Activated CD4-positive, alpha-beta T cell treated with anti-CD3 and anti-CD28 coated beads for 4 hours (primary cell): ENCODE measurements at places on chromosomes 7 and 10.

- DNase-seq, result no peak
Observed at GRCh38 chr10:34885898-34886297, 70.8 kb upstream of the PARD3 start.

DNA sequence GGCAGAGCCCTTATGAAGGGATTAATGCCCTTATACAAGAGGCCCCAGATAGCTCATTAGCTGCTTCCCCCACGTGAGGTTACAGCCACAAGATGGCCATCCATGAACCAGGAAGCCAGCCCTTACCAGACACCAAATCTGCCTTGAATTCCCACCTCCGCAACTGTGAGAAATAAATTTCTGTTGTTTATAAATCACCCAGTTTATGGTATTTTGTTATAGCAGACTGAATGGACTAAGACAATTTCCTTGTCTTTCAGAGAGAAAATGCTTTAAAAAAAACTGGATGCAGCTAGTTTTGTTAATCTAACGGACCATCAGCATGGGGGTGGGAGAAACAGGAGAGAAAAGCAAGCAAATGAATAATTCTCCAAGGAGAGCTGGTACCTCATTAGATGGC lies 36.5 kb downstream of the CBX3 start:
- no peak for DNase-seq

GRCh38 chr10:72816565-72816964 lies 77.0 kb upstream of the OIT3 start:
- DNase-seq, result no peak

- DNase-seq, result no peak
Observed at GRCh38 chr10:125838802-125839575, 15.6 kb downstream of the BCCIP start.
